Stimulated activated CD8-positive, alpha-beta memory T cell treated with anti-CD3 and anti-CD28 coated beads, Interleukin-7, amount 100 ng/mL, for 4 hours (primary cell): ENCODE measurements at places on chromosomes 3 and 15.

- DNase-seq: no peak
Observed at GRCh38 chr15:49227602-49228001, 57.6 kb downstream of the GALK2 start.

DNA sequence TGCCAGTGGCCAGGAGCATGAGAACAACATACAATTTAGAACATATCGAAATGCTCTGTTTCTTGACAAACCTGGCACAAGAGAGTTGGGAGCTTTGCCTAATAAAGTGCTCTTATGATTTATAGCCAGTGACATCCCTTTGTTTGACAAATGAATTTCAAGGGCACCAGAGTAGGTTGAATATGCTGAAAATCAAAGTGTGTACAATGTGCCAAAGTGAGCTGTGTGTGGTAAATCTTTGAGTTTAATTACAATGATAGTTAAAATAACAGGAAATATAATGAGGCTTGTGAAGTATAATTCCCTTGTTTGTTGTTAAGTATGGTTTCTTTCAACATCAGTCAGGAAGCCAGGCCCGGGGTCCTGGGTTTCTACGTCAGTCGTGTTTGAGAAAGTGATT, 211.9 kb downstream of the EBLN2 start:
- DNase-seq: no peak

- no peak for DNase-seq
Observed at GRCh38 chr15:67174864-67175573, 79.4 kb downstream of the AAGAB start.

DNA sequence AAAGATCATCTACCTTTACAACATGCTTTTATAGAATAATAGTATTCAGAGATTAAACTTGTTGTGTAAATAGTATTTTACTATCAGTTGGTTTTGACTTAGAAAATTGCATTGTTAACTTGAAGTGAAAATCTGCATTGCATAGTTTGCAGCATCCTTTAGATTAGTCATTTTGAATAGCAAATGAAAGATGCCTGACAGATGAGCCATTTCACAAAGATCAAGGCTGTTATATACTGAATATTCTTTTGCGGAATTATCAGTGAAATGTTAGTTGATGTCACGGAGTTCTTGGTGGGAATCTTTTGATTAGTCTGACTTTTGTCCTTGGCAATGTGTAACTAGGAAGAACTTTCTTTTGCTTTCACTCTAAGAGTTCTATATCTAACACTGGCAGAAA, 24.5 kb downstream of the RSRC1 start:
- no peak for DNase-seq

- no peak for DNase-seq
Observed at GRCh38 chr3:143483214-143483613, 363.6 kb downstream of the CHST2 start.
